Caki2 (cell line): ENCODE measurements at places on chromosomes 16 and 17.

DNA sequence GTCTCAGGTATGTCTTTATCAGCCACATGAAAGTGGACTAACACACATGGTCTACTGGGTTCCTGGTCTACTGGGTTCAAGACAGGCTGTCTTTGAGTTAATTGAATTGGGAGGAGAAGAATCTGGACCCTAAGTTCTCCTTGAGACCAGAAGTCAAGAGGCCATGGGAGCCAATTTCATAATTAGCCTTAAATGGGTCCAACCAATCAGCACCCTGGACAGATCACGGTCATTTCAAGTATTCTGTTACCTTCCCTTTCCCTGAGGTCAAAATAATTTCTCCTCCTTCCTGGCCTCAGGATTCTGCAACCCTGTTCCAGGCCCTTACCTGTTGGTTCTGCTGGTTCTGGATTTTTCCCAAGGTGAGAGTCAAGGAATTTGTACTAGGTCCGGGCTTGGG, 23.8 kb downstream of the OSBPL7 start:
- no peak for DNase-seq

DNA sequence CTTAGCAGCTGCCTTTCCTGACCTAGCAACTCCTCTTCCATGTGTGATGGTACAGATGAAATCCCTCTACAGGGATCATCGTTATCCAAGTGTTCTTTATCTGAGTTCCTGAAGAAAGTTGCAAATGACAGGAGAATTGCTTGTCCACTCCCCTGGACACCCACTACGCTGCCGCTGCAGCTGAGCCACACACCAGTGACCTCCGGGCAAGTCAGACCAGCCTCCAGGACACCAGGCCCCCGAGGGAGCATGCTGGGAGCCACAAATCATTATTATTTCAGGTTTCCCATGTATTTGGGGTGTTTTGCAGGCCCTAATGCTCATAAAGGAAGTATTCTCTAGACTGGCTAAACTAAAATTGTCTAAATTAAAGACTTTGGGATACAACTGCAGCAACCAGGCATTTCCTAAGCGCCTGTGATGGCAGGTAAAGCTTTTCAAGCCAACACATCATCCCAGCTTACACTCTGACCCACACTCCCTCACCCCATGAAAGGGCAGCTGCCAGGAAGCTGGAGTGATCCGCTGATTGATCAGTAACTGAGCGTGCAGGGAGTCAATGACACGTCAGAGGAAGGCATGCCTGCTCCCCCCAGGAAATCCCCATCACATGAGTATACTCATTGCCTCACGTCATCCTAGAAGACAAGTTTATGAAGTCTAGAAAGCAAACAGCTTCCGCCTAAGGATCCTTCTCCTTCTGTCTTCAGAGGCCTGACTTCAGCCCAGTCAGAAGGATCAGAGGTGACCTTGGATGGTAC, 14.4 kb downstream of the FA2H start:
- DNase-seq = peak; percentile 76

DNA sequence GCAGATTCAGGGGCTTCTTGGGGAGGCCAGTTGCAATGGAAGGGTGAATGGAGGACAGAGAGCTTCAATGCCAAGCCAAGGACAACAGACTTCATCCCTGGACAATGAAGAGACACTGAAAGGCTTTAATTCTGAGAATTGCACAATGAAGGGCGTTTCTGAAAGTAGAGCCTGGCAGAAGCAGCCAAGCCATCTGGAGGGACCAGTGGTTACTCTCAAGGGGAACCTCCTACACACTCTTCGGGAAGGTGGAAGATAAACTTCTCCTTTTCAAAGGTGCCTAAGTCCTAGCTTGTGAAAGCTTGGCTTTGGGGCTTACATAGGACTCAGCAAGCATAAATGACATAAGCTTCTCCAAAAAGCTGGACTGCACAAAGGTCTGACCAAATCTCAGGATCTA, 6.2 kb upstream of the CES1 start:
- no peak for DNase-seq

- DNase-seq = no peak
Measured at GRCh38 chr16:54200720-54201119, 85.9 kb downstream of the IRX3 start.

GRCh38 chr17:60386147-60387058, 5.5 kb downstream of the USP32 start:
- DNase-seq = no peak

DNA sequence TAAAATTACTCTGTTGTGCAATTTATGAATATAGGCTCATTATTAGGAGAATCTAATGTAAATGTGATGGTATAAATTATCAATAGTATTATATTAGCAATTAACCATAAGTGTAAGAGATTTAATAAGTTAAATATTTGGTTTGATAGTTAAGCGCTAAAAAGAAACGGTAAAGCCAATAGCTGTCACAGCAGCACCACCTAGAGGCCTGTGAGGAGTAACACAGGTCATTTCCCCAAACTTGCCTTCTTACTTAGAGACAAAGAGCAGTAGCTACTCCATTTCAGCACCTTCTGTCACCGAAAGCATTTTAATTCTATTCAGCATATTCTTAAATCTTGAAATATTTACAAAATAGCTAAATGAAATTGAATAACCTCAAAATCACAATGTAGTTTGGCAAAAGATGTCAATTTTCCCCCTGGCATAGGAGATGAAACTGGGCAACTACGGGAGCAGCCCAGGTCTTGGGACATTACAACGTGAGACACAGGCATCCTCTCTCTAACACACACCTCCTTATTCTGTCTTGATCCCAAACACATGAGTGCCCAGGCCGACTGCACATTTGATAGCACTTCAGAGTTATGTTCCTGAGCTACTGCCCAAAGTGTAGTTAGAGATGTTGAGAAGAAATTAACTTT, 14.3 kb upstream of the DYNLRB2 start:
- DNase-seq = peak; percentile 49

DNA sequence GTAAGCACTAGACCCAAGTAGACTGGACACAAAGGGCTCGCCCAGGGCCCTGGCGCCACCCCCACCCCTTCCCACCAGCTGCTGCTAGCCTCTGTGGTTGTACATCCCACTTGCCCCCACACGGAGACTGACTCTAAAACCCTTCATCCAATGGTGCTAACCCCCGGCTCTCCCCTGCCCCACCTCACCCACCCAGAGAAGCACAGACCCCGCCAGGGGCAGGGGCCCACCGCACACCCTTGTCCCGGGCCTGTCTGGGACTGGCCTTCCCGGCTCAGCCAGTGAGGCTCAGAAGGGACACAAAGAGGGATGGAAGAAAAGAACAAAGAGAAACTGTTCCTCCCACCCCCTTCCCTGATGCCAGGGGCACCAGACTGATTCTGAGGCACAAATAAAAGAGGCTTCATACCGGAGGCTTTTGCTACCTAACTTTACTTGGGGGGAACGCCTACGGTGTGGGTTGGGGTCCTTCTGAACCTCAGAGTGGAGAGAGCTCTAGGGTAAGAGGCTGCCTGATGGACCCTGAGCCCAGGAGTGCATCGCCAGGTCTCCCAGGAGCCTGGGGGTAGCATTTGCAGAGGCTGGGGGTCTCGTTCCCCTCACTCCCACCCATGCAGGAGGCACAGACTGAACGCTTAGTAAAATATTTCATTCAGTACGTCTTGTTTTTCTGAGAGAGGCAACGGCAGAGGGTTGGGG, 8.2 kb downstream of the CORO6 start:
- DNase-seq = no peak

GRCh38 chr17:61594294-61594825, 3.3 kb upstream of the NACA2 start:
- DNase-seq = peak; percentile 26

DNA sequence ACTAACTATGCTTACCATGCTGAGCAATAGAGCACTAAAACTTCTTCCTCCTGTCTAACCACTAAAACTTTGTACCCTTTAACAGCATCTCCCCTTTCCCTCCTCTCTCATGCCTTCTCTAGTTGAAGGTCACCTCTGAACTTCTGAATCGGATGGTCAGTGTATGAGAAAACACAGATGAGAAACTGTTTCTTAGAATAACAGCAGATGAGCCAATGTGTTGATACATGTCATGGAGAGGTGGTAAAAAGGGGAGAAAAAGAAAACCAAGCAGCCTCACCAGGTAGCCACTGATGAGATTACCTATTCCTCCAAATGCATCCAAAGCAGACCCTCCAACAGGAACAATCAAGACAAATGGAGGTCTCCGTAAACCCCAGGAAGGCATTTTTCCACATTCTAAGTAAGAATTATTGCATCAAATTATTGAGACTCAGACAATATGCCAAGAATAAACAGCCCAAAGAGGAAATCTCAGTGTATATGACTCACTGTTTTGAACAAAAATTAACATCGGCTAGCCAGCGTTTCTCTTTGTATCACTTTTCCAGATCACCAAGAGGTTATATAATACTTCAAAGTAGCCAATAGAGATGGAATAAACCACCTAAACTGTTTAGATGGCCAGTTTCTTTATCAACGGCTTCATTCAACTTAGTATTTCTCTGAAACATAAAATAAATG, 793.3 kb upstream of the SOX9 start:
- no peak for DNase-seq

DNA sequence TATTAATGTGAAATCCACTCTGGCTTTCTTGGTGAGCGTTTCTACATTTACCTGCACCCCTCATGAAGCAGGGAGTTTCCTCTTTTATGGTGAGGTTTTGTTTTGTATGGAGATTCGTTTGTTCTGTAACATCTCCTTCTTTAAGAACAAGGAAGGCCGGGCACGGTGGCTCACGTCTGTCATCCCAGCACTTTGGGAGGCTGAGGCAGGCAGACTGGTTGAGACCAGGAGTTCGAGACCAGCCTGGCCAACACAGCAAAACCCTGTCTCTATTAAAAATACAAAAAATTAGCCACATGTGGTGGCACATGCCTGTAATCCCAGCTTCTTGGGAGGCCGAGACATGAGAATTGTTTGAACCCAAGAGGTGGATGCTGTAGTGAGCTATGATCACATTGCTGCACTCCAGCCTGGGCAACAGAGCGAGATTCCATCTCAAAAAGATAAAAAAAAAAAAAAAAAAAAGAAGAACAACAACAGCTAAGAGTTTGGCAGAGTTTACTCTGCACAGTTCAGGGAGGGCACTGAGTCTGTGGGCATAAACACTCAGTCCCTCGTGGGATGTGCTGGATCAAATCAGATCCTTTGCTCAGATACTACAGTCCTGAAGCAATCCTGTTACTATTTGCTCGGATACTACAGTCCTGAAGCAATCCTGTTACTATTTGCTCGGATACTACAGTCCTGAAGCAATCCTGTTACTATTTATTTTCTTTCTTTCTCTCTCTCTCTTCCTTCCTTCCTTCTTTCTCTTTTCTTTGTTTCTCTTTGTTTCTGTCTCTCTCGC, 28.9 kb downstream of the ADCY9 start:
- DNase-seq = no peak

DNA sequence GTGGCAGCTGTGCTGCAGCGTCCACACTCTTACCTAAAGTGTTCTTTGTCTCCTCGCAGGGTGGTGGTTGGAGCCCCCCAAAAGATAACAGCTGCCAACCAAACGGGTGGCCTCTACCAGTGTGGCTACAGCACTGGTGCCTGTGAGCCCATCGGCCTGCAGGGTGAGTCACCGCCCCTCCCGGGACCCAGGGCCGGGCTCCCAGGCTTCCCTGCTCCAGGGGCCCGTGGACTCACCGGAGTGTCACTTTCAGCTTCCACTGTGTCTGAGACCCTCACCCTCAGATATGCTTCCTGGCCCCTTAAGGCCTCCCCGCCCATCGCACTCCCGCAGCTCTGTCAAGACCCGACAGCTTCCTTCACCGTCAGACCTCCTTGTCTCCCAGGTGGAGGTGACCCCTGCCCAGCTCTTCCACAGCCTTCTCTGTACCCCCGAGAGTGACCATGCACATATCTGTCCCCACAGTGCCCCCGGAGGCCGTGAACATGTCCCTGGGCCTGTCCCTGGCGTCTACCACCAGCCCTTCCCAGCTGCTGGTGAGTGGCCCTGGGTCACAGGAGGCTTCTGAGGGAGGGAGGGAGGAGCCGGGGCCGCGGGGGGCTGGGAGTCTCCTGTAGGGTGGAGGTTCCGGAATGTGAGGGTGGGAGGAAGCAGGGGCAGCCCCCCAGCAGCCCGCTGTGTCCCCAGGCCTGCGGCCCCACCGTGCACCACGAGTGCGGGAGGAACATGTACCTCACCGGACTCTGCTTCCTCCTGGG, 1.8 kb downstream of the ITGAX start:
- DNase-seq = no peak

- no peak for DNase-seq
Measured at GRCh38 chr16:66906916-66907836, 11.5 kb downstream of the CDH16 start.

DNA sequence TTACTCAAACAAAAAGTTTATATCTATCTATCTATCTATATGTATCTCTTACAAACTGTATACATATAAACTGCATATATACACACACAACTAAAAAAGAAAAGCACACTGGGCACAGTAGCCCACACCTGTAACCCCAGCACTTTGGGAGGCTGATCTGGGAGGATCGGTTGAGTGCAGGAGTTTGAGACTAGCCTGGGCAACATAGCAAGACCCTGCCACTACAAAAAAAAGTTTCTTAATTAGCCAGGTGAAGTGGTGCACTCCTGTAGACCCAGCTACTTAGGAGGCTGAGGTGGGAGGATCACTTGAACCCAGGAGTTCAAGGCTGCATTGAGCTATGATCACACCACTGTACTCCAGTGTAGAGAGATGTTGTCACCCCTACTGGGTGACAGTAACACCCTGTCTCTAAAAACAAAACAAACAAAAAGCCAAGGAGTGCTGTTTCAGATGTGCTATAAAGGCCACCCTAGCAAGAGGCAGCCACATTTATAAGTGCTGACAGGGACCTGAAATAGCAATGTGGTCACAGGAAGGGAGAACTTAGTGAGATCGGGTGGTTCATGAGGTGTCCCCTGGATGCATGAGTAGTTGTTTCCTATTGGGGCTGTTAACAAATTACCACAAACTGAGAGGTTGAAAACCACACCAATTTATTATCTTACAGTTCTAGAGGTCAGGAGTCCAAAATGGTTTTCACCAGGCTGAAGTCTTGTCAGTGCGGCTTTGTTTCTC, 4.8 kb downstream of the CD2BP2 start:
- DNase-seq = no peak
